ENCODE measurements at places on chromosomes 12 and 14.

- DNase-seq = peak; percentile 76
These were observed 60.1 kb downstream of the TSPAN9 start for GRCh38 chr12:3137268-3137781.

- DNase-seq = no peak
These were observed 66.0 kb upstream of the GTF2A1 start for GRCh38 chr14:81286574-81287370.

DNA sequence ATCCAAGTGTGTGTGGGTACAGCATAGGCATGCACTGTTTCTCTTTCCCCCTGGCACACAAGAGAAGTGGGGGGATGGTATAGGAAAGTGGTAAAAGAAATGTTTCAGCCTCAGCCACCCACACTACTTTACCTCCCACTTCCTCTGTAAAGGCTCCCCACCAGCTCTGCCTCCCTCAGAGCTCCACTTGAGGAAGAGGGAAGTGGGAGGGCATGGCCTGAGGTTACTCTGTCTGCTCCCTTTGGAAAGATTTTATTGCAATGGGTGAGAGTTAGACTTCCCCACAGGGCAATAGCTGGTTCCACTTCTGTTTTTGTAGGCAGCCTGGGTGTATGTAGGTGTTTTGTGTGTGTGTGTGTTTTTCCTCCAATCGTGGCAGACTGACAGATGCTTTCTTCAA, 145.3 kb downstream of the SSPN start:
- no peak for DNase-seq

DNA sequence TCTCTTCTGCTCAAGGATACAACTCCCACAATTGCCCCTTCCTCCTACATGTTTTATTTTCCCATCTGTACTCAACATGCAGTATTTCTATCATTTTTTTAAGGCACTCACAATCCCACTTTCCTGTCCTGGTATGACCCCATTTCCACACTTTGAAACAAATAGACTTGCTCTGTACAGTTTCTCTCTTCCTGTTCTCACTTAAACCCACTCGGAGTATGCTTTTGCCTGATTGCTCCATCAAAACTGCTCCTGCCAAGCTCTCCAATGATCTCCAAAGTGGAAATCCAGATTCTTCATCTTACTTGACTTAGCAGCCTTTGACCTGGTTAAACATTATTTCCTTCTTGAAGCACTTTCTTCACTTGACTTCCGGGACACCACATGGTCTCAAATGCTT, 384.5 kb downstream of the SEC23A start:
- no peak for DNase-seq

- DNase-seq = no peak
These were observed 99.9 kb upstream of the MYF6 start for GRCh38 chr12:80607361-80608135.

Data from left ventricle myocardium inferior (tissue), 1 donor.